ENCODE measurements at places on chromosomes 7 and 10. TPM values are rescaled to one million over a fixed set of nuclear protein-coding genes. Genes with fewer than 3 reads are reported as not detected.

ATXN7L1 gene
- total RNA-seq, result 4.8 TPM

SHH gene
- total RNA-seq, result 1.2 TPM

DENND2A gene
- total RNA-seq, result 6.3 TPM

PTPRN2 gene
- 0.72 TPM for total RNA-seq

RALA gene
- total RNA-seq, result 7.5 TPM

TECTB gene
- total RNA-seq, result not detected

CTAGE8 gene
- 17.1 TPM for total RNA-seq

CHST15 gene
- total RNA-seq, result 12.5 TPM

IGF2BP3 gene
- total RNA-seq, result 51.3 TPM

RPP38 gene
- total RNA-seq, result 12.5 TPM

GIMAP8 gene
- 1.2 TPM for total RNA-seq

C7orf57 gene
- total RNA-seq, result 1.2 TPM

LMBR1 gene
- total RNA-seq, result 56.3 TPM

PRKCQ gene
- total RNA-seq, result 2.4 TPM

CYP51A1 gene
- 93.4 TPM for total RNA-seq

MYO1G gene
- total RNA-seq, result 6.5 TPM

CFAP58 gene
- total RNA-seq, result 0.48 TPM

PNLIPRP2 gene
- total RNA-seq, result not detected

IQUB gene
- total RNA-seq, result 2.6 TPM

PTPN12 gene
- 148 TPM for total RNA-seq

SNX10 gene
- total RNA-seq, result 3.6 TPM

ANKRD61 gene
- total RNA-seq, result not detected

LLCFC1 gene
- total RNA-seq, result not detected

GLI3 gene
- 17.1 TPM for total RNA-seq

PNLIP gene
- 0.72 TPM for total RNA-seq

CCDC3 gene
- 56.8 TPM for total RNA-seq

PLAU gene
- total RNA-seq, result 20.5 TPM

CFAP70 gene
- total RNA-seq, result 6.5 TPM

ADAM12 gene
- 196 TPM for total RNA-seq

PLCE1 gene
- 47.4 TPM for total RNA-seq

DPP6 gene
- total RNA-seq, result 1.2 TPM

ACBD7 gene
- 1.9 TPM for total RNA-seq

SLC25A13 gene
- total RNA-seq, result 30.3 TPM

SORCS1 gene
- total RNA-seq, result 5.8 TPM

PRSS37 gene
- total RNA-seq, result 0.72 TPM

CNTNAP2 gene
- total RNA-seq, result 81.1 TPM

CALHM3 gene
- total RNA-seq, result not detected

SFTPA1 gene
- total RNA-seq, result 0.48 TPM

DKK1 gene
- total RNA-seq, result 26.5 TPM

WIPF3 gene
- 7.5 TPM for total RNA-seq

SPDYE9 gene
- total RNA-seq, result 1.7 TPM

SLC26A3 gene
- 6.3 TPM for total RNA-seq

GRK5 gene
- 26.2 TPM for total RNA-seq

COL28A1 gene
- total RNA-seq, result not detected

PLEKHS1 gene
- 2.2 TPM for total RNA-seq

ZC3HAV1L gene
- 28.9 TPM for total RNA-seq

RSPH10B2 gene
- total RNA-seq, result not detected

TEX36 gene
- total RNA-seq, result not detected

CASP2 gene
- total RNA-seq, result 9.1 TPM

MINDY4 gene
- total RNA-seq, result 28.4 TPM
